Retina (tissue), 1 donor: ENCODE measurements at places on chromosomes 5 and 9.

DNA sequence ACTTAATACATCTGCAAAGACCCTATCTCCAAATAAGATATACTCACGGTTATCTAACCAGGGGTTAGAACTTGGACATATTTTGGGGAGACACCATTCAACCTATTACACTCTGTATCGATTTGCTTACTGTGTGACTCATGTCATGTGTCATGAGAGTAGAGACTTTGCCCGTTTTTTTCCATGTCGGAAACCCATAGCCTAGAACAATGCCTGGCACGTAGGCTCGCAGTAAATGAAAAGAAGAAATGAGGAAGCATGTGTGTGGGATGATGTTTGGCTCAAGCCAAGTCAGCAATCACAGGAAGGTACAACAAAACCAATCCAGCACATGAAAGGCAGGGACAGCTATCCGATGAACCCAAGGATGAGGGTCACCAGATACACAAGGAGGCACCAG, 94.6 kb upstream of the DNAH5 start:
- DNase-seq, result no peak

GRCh38 chr9:81227507-81228245, 461.7 kb downstream of the TLE1 start:
- no peak for DNase-seq

- DNase-seq, result no peak
These were observed 21.9 kb downstream of the TRIP13 start for GRCh38 chr5:914612-915011.

- no peak for DNase-seq
These were observed 179.1 kb upstream of the RAI14 start for GRCh38 chr5:34476941-34477565.

DNA sequence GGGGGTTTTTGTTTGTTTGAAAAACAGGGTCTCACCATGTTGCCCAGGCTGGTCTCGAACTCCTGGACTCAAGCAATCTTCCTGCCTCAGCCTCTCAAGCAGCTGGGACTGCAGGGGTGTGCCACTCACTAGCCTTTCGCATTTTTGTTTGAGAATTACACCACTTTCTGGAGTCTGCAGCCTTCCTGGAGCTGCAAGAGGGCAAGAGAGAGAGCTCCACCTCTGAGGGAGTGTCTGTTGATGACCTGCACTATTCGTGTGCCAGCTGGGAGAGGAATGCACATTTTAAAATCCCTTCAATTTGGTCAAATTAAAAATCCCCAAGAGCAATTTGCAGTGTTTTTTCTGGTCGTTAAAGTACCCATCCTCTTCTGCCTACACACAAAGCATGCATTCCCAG, 5.0 kb upstream of the CKMT2 start:
- no peak for DNase-seq

DNA sequence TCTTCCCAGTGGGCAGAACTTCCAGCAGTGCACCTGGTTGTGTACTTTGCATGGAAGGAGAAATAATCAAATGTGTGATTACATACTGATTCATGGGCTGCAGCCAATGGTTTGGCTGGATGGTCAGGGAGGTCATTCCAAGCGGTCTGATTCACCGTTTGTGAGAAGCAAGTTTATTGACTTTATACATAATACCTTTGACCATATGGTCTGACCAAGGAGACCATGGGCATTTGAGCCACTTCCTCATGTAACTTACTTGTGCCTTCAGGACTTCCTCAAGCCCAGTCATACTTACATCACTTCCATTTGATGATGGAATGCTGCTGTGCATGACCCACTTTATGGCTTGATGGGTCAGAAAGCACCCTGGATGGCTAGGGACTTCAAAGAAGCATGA, 41.1 kb downstream of the DAP start:
- DNase-seq, result no peak

DNA sequence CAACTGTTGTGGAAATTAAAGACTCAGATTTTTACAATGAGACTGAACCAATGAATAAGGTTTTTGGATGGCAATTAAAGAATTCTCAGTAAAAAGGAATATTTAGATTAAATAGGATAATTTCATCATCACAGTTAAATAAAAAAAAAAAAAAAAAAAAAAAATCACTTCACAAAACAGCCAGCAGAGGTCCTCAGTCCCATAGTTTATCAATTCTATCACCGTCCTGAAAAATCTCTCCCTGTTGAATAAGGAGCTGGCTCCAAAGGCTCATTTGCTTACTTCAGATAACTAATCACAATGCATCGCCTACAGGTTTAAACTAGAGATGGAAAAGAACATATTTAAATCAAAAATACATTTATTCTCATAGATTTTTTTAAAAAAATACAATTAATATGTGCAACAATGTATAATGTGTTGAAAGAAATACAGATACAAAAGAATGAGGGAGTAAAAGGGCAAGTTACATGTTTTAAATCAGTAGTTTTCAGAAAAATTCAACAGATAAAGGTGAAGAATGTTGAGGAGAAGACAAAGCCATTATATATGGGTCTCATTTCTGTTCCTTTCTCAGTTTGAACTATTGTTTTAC, 175.8 kb upstream of the CHD1 start:
- peak; percentile 61 for DNase-seq

DNA sequence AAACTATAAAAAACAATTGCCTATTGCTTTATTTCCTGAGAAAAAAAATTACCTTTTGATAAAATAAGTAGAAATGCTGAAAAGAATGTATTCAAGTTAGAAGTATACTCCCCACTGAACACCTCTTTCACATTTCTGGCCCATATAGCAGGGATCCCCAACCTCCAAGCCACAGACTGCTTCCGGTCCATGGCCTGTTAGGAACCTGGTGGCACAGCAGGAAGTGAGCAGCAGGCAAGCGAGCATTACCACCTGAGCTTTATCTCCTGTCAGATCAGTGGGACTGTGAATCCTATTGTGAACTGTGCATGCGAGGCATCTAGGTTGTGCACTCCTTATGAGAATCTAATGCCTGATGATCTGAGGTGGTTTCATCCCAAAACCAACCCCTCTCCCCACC, 563.9 kb downstream of the RAB3C start:
- DNase-seq, result no peak

- DNase-seq, result no peak
These were observed 2.5 kb downstream of the IL33 start for GRCh38 chr9:6218099-6218502.

GRCh38 chr5:68446487-68446894, 230.9 kb downstream of the PIK3R1 start:
- DNase-seq, result no peak

- DNase-seq, result no peak
These were observed 136.7 kb upstream of the ZNF462 start for GRCh38 chr9:106726070-106726815.

DNA sequence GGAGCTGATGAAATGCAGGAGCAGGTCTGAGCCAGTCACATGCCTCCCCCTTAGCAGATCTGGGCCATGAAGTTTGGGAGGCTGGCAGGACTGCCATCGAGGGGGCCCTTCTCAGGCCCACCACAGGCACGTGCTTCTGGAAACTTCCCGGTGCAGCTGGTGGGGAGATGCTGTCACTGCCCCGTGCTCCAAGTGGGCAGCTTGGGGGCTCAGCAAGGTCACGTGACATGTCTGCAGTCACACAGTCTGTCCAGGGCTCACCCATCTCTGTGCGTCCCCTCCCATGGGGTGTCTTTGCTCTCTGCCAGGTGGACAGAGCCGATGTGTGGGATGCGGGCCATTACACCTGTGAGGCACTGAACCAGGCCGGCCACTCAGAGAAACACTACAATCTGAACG, 79.4 kb upstream of the ASS1 start:
- no peak for DNase-seq

DNA sequence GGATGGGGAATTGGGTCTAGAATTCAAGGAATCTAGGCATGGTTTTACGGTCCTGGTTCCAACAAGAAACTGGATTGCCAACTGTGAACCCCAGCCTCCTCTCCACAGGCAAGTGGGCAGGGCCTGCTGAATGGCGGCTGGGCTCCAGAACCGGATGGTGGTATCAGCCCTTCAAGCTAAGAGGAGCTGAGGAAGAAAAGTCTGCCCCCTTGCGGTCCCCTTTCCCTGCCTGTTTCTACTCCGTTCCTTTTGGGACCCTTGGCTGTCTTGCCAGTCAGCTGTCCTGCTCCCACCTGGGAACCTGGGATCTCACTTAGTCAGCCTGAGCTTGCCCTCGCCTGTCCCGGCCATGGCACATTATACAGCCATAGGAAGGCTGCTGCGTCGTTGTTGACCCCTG, 234.4 kb upstream of the DAPK1 start:
- no peak for DNase-seq

GRCh38 chr9:4386819-4387218, 87.0 kb upstream of the GLIS3 start:
- DNase-seq, result no peak

DNA sequence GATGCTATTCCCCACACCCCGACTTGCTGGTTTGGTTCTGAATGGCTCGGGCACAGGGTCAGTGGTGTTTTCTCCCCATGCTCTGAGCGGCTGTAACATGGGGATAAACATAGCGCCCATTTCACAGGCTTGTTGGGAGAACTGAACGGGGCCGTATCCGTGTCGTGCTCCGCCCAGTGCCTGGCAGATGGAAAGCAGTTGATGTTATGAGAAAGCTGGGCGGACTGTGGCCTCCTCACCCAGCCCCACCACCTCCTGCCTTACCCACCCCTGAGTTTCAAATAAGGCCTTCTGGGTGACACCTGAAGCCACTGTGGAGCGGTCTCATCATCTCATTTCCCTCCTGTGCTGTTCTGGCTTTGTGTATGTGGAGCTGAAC, 14.5 kb downstream of the ORM2 start:
- no peak for DNase-seq

DNA sequence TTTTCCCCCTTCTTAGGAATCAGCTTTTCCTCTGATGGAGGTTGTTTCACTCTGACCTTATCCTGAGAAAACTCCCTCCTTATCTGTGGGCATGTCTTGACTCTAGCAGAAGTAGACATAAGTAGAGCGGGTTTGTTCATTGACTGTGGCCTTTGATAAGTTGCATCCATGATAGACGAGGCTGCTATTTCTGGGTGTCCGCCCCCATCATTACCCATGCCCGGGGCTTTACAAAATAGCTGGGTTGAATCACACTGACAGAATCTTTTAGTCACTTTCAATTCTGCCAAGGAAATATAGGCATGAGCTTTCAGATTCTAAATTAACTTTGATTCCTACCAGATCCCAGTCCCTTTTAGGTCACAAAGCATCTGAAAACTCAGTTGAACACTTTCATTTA, 223.8 kb downstream of the SEC61B start:
- DNase-seq, result no peak

GRCh38 chr9:100030548-100030947, 68.3 kb downstream of the ERP44 start:
- DNase-seq, result no peak

DNA sequence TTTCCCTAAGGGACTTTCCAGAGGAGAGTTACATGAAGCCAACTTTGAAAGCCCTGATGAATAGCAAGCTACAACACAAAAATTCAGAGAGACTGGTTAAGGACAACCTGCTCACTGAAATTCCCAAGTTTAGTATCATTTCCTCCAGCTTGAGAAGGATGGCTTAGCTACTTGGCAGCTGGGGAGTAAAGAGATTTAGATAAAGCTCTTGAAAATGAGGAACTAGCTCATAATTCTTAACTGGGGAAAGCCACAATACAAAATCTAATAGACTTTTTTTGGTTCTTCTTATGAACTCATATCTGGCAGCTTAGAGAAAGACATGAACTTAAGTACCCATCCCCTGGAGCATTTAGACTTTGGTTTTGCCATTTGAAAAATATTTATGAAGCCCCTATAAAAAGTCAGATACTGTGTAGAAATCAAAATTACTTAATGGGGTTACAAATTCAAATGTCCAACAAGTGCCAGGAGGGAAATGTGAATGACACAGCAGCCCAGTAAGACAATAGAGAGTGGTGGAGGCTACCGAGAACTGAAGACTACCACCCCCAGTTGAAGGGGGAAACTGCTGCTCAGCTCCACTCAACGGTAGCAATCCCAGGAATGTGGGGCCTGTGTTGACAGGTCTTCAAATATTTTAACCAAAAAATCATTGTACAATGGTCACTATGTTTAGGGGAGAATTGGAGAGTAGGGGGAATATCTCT, 79.4 kb upstream of the ADRB2 start:
- DNase-seq, result no peak

GRCh38 chr9:76441551-76442322, 17.2 kb upstream of the GCNT1 start:
- DNase-seq, result no peak

DNA sequence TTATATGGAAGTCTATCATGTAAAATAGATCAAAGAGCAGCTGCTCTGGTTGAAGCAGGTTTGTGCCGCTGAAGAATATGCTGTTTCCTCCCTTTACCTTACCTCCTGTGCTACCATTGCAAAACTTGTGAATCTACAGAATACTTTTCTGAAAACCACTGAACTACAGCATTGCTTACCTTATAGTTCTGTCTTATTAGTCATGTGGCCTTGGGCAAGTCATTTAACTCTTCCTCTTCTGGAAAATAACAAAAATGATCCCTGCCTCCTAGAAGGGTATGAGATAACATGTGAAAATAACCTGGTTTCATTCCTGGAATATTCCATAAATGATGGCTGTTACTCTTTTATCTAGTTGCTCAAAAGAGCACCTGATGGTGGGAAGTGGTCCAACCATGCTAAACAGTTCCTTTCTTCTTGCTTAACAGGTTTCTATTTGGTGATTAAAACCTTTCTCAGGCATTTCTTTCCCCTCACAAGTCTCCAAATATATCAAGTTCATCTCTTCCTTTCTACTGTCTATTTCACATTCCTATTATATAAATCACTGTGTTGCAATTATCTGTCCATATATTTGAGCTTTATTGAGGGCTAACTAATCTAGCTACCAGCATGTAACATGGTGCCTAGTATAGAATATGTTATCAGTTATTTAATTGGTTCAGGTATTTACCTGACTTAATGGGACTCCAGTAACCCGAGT, 15.0 kb downstream of the TRIM32 start:
- DNase-seq, result no peak
